ENCODE measurements at places on chromosomes 5 and 9. TPM values are rescaled to one million over a fixed set of nuclear protein-coding genes. Genes with fewer than 3 reads are reported as not detected.

- H3K36me3 ChIP-seq: peaks cover 10% of the 10 kb centered on the region
- peaks cover 45% of the 10 kb centered on the region for H3K4me1 ChIP-seq
- peak overlapping the region; percentile 78 for H3K4me3 ChIP-seq
- H3K27me3 ChIP-seq: no peaks in the 10 kb centered on the region
- peak overlapping the region; percentile 98 for H3K27ac ChIP-seq
- DNase-seq: no peak
Measured at GRCh38 chr9:32550150-32550561, 2.0 kb upstream of the SMIM27 start.

The PHYHD1 gene
- polyA plus RNA-seq: 49.2 TPM

DNA sequence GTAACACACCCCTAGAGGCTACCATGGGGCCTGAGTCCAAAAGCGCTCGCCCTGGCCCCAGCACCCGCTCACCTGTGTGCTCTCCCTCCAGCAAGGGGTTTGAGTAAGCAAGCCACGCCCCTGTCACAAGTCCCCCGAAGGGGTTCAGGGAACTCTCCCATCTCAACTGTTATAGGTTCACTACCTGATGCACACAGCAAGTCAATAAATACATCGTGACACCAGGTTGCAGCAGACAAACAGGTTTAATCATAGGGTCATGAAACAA, 8.4 kb upstream of the CREBRF start:
- no peak overlapping the region for H3K4me3 ChIP-seq
- DNase-seq: no peak
- H3K27me3 ChIP-seq: peaks cover 8% of the 10 kb centered on the region
- no peaks in the 10 kb centered on the region for H3K4me1 ChIP-seq
- no peaks in the 10 kb centered on the region for H3K36me3 ChIP-seq
- H3K27ac ChIP-seq: no peak overlapping the region

The DRD1 gene
- polyA plus RNA-seq: not detected

The SURF2 gene
- polyA plus RNA-seq: 31.5 TPM

GRCh38 chr5:174425271-174425963, 299.0 kb upstream of the MSX2 start:
- H3K4me3 ChIP-seq: no peak overlapping the region
- peaks cover 6% of the 10 kb centered on the region for H3K4me1 ChIP-seq
- H3K36me3 ChIP-seq: no peaks in the 10 kb centered on the region
- DNase-seq: no peak
- no peak overlapping the region for H3K27ac ChIP-seq
- peaks cover 14% of the 10 kb centered on the region for H3K27me3 ChIP-seq

DNA sequence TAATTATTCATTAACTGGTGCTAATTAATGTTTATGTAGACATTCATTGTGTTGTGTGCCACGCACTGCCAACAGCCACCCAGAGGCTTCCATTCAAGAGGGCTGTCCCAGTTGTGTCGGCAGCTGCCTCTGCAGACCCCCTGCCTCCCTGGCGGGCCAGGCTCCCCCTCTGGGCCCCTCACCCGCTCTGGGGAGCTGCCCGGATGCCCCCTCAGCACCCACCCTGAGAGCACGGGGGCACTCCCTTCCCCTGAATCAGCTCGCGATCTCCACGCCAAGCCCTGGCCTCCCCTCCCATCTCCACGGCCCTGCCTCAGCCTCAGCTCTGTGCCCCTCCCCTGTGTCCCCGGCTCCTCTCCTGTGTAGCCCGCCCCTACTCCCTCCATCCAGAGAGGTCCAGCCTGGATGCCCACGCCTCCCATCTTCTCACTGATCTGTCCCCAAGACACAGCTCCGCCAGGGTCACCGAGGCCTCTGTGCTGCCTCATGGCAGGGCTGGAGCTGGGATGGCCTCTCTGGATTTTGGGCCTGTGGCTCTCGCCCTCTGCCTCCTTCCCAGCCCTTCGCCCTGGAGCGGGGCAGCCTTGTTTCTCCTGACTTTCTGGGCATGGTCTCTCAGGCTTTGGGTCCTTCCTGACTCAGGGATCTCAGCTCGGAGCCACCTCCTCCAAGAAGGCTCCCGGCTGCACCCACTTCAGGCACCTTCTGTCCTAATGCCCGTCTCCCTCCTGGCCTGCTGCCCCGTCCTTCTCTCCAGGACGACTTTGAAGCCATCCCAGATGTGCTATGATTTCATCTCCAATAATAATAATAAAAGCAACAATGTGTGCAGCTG, 16.0 kb upstream of the SLC9A3 start:
- no peaks in the 10 kb centered on the region for H3K4me1 ChIP-seq
- DNase-seq: peak; percentile 6
- H3K36me3 ChIP-seq: no peaks in the 10 kb centered on the region
- H3K27ac ChIP-seq: no peak overlapping the region
- no peak overlapping the region for H3K4me3 ChIP-seq

GRCh38 chr5:58460002-58460731, at the start of gene PLK2:
Gene PLK2 (minus strand): TSS chr5:58460086. CDS start chr5:58459959, 127 bp downstream.
- H3K36me3 ChIP-seq: no peaks in the 10 kb centered on the region
- DNase-seq: peak; percentile 96
- H3K27me3 ChIP-seq: no peaks in the 10 kb centered on the region

The ETF1 gene
- 17.9 TPM for polyA plus RNA-seq

- peaks cover 6% of the 10 kb centered on the region for H3K4me1 ChIP-seq
- no peaks in the 10 kb centered on the region for H3K36me3 ChIP-seq
- H3K27ac ChIP-seq: no peak overlapping the region
- no peaks in the 10 kb centered on the region for H3K27me3 ChIP-seq
Measured at GRCh38 chr9:32378993-32379729, 5.3 kb upstream of the ACO1 start.

The FAM78A gene
- polyA plus RNA-seq: 7.0 TPM

The FGF1 gene
- polyA plus RNA-seq: 17.6 TPM

DNA sequence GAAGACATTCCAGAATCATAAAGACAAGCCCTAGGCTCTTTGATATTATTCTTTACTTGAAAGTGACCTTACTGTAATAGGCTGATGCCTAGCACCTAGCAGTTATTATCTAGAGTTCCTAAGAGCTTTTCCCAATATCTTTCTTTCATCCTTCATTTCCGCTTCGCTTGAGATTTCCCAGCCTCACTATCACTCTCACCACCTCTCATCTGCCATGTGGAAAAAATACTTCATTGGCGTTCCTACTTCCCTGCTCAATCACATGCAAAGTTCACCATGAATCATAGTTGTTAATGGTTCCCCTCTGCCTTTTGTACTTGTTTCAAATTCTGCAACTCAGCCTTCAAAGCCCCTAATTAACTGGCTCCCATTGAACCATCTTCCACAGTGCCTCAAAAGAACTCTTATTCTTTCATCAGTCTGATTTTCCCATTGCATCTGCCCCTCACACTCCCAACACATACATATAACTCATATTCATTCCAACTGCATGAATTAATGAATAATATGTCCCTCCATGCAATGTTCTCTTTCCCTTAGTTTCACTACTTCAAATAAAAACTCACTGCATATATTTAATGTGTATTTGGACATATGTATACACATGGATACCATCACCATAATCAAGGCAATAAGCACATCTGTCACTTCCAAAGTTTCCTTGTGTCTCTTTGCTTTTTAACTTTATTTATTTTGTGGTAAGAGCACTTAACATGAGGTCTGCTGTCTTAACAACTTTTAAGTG, 221.6 kb downstream of the PARP8 start:
- H3K27me3 ChIP-seq: no peaks in the 10 kb centered on the region
- H3K36me3 ChIP-seq: no peaks in the 10 kb centered on the region
- no peaks in the 10 kb centered on the region for H3K4me1 ChIP-seq
- H3K4me3 ChIP-seq: no peak overlapping the region

DNA sequence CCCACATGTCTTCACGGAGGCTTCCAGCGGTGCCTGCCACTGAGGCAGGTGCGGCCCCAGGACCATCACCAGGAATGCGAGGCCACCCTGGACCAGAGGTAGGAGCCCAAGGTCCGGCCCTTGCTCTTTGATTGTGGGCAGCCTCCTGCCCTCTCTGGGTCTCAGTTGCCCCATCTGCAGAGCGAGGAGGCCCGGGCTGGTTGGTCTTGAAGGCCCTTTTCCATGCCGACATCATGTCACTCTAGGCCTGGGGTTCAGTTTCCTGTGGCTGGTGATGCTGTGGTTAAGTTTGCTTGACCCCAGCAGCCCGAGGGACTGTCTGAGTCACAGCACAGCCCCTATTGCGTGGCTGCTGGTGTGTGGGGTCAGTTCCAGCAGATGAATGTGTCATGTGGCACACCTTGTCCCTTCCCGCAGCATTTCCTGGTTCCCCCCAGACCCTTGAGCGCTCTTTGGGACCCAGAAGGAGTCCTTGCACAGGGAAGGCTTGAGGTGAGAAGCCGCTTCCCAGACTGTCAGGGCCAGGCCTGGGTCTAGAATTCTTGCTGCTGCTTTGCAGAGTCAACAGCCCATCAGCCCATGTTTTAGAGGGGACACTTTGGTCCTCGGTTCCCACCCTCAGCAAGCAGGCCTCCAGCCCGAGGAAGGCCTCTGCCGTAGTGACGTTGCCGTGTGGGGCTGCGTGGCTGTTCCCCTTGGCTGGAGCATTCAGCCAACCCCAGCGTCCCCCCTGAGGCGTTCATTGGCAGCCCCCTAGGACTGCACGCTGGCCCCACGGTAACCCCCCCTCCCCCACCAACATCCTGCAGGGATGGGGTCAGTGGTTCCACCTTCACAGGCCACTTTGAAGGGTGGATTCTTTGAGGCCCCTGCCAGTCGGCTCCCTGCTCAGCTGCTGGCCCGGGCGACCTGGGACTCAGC, 31.0 kb upstream of the HMCN2 start:
- no peak overlapping the region for H3K4me3 ChIP-seq
- H3K36me3 ChIP-seq: no peaks in the 10 kb centered on the region

GRCh38 chr9:83346655-83347420, 191.4 kb downstream of the FRMD3 start:
- no peaks in the 10 kb centered on the region for H3K36me3 ChIP-seq
- no peak for DNase-seq
- H3K27me3 ChIP-seq: no peaks in the 10 kb centered on the region
- H3K4me3 ChIP-seq: no peak overlapping the region
- H3K27ac ChIP-seq: no peak overlapping the region

The OR1L4 gene
- not detected for polyA plus RNA-seq

The RAB24 gene
- 39.4 TPM for polyA plus RNA-seq

GRCh38 chr5:35202319-35203111, 27.8 kb downstream of the PRLR start:
- H3K27ac ChIP-seq: no peak overlapping the region
- H3K27me3 ChIP-seq: peaks cover 11% of the 10 kb centered on the region
- peak; percentile 26 for DNase-seq
- H3K36me3 ChIP-seq: no peaks in the 10 kb centered on the region

The FAM151B gene
- polyA plus RNA-seq: 0.39 TPM

The RNF183 gene
- not detected for polyA plus RNA-seq

The TRUB2 gene
- polyA plus RNA-seq: 18.0 TPM

The IRX2 gene
- 1.4 TPM for polyA plus RNA-seq

GRCh38 chr5:68196876-68197275, 18.7 kb upstream of the PIK3R1 start:
- no peak for DNase-seq
- peaks cover 17% of the 10 kb centered on the region for H3K4me1 ChIP-seq
- H3K27ac ChIP-seq: no peak overlapping the region
- no peaks in the 10 kb centered on the region for H3K36me3 ChIP-seq
- H3K27me3 ChIP-seq: no peaks in the 10 kb centered on the region

DNA sequence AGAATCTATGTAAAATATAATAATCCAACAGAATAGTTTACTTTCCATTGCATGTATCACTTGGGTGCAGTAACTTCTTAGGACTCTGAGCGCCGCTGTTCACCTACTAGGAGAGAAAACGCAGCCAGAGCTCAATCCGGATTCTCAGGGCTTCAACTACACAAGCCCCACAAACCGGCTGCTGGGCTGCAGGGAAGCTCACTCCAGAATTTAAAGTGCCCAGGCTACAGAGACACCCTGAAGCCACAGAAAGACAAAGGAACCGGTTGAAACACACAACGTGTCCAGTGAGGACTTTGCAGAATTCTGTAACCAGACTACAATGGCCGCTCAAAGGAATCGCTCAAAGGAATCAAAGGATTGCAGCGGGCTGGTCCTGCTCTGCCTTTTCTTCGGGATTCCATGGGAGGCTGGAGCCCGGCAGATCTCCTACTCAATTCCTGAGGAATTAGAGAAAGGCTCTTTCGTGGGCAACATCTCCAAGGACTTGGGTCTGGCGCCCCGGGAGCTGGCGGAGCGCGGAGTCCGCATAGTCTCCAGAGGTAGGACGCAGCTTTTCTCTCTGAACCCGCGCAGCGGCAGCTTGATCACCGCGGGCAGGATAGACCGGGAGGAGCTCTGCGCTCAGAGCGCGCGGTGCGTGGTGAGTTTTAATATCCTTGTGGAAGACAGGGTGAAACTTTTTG, at the start of gene PCDHGA10:
PCDHGA10 (plus strand) TSS at position 134 of the 686 bp plus-strand sequence; CDS start at position 323, 189 bp downstream.
- H3K4me3 ChIP-seq: peak within 1 kb of the TSS; percentile 38
- peaks cover 11% of the 10 kb centered on the region for H3K36me3 ChIP-seq
- H3K27ac ChIP-seq: peak within 1 kb of the TSS; percentile 11
- no peaks in the 10 kb centered on the region for H3K27me3 ChIP-seq

DNA sequence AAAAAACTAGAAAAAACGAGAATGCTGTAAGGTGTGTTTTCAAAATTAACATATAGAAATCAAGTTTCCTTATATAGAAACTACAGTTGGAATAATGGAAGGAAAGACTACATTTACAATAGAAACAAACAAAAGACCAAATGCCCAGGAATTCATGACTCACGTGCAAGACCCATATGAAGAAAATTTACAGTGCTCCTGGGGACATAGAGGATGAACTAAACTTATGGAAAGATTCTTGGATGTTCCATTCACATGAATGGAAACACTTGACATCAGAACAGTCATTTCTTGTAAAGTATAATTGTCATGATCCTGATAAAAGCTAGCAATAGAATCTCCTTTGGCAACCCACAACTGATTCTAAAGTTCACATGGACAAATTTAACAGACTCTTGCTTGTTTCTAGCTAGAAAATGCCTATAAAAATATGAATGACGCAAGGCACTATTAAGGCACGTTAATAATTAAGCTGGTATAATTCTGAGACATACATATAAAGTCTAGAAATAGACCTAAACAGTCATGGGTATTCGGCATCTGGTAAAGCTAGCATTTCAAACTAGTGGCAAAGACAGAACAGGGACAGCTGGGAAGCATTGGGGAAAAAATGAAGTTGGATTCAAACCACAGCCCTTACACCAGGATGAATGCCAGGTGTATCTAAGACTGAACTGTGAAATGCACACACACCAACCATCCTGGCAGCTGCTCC, 5.1 kb upstream of the ZFP62 start:
- no peak overlapping the region for H3K4me3 ChIP-seq
- H3K27me3 ChIP-seq: peaks cover 11% of the 10 kb centered on the region
- DNase-seq: no peak
- no peak overlapping the region for H3K27ac ChIP-seq
- H3K4me1 ChIP-seq: no peaks in the 10 kb centered on the region

GRCh38 chr9:135680056-135680455, 16.9 kb downstream of the LCN9 start:
- no peaks in the 10 kb centered on the region for H3K4me1 ChIP-seq
- no peak for DNase-seq
- H3K27ac ChIP-seq: no peak overlapping the region
- no peak overlapping the region for H3K4me3 ChIP-seq
- H3K27me3 ChIP-seq: no peaks in the 10 kb centered on the region

GRCh38 chr9:88724331-88724730, 189.4 kb downstream of the NXNL2 start:
- peaks cover 5% of the 10 kb centered on the region for H3K4me1 ChIP-seq
- no peak overlapping the region for H3K27ac ChIP-seq
- peaks cover 7% of the 10 kb centered on the region for H3K27me3 ChIP-seq

- H3K27ac ChIP-seq: no peak overlapping the region
- H3K4me3 ChIP-seq: no peak overlapping the region
- H3K4me1 ChIP-seq: no peaks in the 10 kb centered on the region
- H3K27me3 ChIP-seq: no peaks in the 10 kb centered on the region
- DNase-seq: no peak
- H3K36me3 ChIP-seq: no peaks in the 10 kb centered on the region
Measured at GRCh38 chr5:123795688-123796087, 283.7 kb downstream of the CSNK1G3 start.

The CBY3 gene
- 0.06 TPM for polyA plus RNA-seq
